A375 (cell line): ENCODE measurements at places on chromosomes 4 and X. TPM values are rescaled to one million over a fixed set of nuclear protein-coding genes. Genes with fewer than 3 reads are reported as not detected.

SRPX gene
- total RNA-seq = 136 and 140 TPM in 2 replicates

PAGE2B gene
- total RNA-seq = 0.45 TPM in 1 of 2 replicates, not detected in the other

LRP2BP gene
- total RNA-seq = 0.15 and 0.24 TPM in 2 replicates

LNX1 gene
- total RNA-seq = 3.2 and 3.4 TPM in 2 replicates

RAB39B gene
- total RNA-seq = 5.3 TPM in 2 replicates

CT45A5 gene
- 105 and 135 TPM in 2 replicates for total RNA-seq

SCARB2 gene
- 55.2 and 67.4 TPM in 2 replicates for total RNA-seq

USP17L18 gene
- not detected in 2 replicates for total RNA-seq

TEX13C gene
- not detected in 2 replicates for total RNA-seq
